ENCODE measurements at places on chromosomes 12 and 14.

DNA sequence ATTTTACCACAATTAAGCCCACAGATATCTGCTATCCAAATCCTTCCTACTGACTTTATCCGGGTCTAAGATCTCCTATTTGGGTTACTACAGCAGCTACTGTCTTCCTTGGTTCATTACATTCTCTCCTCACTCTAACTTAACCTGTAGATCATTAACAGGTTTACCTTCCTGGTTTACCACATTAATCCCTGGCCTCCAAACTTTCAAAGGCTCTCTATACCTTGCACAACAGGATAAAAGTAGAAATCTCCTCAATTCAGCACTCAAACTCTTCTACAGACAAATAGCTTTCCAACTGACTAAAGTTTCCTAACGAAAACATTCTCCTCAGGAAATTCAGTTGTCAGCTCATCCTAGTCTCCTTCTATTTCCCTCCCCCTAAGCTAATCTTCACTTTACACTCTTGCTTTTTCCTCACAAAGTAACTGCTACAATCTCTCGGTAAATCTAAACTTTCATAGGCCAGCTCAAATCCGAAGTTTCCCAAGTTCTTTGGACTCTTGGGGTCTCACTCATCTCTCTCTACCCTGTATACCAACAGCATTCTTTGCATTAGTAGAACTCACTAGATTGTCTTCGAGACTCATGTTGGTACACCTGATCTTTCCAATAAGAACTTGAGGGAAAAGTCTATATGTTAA lies 2.7 kb downstream of the BTBD7 start:
- no peak for DNase-seq

- no peak for DNase-seq
Measured at GRCh38 chr12:104802208-104802607, 155.9 kb downstream of the SLC41A2 start.

DNA sequence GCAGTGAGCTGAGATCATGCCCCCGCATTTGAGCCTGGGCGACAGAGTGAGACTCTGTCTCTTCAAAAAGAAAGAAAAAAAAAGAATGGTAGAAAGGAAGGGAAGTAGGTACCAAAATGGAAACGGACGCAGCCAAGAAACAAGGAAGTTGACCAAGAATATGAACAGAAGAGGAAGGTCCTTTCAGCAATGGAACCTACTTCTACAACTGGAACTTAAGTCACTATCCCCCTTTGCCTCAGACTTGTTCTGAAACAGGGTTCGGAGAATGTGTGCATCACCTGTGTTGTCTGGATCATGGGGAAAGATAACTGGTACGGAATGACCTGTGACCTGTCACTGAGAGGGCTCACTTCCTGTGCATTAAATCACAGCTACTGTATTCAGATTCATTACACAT lies 43.9 kb upstream of the RNASE1 start:
- DNase-seq: no peak

DNA sequence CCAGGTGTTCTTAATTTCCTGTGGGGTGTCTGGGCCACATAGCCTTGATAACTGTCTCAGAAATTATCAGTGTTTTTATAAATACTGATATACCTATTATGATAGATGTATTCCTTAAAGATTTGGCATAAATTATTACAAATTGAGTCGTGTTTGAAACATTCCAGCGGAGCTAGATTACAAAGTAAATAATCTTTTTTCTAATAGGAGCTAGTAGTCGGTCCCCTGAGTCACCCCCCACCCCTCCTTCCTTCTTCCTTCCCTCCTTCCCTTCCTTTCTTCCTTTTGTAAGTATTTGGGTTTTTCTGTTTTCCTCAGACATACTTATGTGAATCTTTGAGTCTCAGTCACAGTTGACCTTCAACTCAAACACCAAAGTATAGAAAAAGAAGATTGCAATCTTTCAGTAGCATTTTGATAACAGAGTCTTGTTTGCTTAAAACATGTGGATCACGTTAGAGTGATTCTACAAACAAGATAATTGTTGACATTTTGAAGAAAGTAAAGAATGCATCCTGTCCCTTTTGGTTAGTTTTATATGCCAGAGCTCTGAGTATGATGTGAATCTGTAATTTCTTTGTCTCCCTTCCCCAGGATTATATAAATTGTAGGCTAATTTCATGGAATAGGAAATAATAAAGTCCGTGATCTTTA lies 264.0 kb downstream of the FUT8 start:
- no peak for DNase-seq

DNA sequence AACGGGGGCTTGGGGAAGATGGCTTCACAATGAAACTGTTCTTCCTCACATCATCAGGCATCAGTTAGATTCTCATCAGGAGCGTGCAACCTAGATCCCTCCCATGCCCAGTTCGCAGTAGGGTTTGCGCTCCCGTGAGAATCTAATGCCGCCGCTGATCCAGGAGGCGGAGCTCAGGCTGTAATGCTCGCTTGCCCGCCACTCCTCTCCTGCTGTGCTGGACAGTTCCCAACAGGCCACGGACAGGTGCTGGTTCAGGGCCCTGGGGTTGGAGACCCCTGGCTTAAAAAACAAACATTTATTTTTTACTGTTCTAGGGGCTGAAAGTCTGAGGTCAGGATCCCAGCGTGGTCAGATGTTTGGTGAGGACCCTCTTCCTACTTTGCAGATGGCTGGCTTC lies 180.5 kb downstream of the FBXL14 start:
- no peak for DNase-seq

GRCh38 chr12:116577154-116577561 lies 18.0 kb downstream of the MAP1LC3B2 start:
- DNase-seq: no peak

DNA sequence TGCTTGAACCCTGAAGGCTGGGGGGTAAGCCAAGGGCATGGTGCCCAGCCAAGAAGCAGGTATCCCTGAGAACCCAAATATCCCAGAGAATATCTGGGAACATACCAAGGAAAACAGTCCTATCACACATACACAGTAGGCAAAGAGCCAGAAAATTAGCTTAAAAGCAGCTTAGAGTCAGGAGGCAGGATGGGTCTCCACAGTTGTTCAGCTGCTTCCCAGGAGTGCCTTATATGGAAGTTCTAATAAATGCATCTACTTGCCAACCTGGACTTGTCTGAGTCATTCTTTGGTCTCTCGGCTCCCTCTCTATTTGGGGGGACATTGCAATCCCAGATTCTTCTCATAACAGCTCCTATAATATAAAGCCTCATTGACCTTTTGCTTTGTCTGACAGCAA lies 9.0 kb upstream of the GPR135 start:
- no peak for DNase-seq

- DNase-seq: no peak
Measured at GRCh38 chr14:97264516-97265230, 467.5 kb downstream of the VRK1 start.

GRCh38 chr14:50186107-50186506 lies 45.3 kb downstream of the SOS2 start:
- DNase-seq: no peak

- DNase-seq: no peak
Measured at GRCh38 chr14:96508900-96509299, 6.7 kb downstream of the PAPOLA start.

- peak; percentile 46 for DNase-seq
Measured at GRCh38 chr12:123063535-123063934, 83.1 kb downstream of the ARL6IP4 start.

DNA sequence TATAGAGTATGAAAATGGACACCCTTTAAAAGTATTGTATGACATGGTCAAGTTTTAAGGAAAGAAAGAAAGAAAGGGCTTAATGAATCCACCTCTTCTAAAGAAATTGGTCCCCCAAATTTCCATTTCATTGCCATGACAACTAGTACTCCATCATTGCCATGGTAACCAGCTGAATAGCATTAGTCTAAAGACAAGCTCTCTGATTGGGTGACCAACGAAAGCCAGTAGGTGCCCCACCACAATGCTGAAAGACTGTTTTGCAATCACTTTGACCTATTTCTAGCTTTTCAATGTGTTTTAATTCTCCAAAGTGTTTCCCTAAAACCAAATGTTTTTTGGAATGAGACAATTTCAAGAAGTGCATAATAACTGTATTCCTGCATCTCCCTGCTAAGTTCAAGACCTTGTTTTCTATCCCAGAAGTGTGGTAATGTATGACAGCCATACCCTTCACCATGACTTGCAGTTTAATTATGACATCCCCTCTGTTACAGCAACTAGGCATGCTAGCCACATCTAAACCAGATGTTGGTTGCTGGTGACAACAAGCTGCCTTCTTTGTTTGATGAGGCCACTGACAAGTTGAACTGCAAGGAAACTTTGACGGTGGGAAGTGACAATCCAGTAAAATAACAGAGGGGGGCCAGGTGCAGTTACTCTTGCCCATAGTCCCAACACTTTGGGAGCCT lies 46.7 kb downstream of the KICS2 start:
- DNase-seq: no peak

DNA sequence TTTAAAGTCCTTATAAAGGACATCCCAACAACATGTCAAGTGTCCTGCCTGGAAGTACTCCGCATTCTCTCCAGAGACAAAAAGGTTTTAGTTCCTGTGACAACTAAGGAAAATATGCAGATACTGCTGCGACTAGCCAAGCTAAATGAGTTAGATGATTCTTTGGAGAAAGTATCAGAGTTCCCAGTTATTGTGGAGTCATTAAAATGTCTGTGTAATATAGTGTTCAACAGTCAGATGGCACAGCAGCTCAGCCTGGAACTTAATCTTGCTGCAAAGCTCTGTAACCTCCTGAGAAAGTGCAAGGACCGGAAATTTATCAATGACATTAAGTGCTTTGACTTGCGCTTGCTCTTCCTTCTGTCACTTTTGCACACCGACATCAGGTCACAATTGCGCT lies 40.2 kb downstream of the RIC8B start:
- DNase-seq: no peak

DNA sequence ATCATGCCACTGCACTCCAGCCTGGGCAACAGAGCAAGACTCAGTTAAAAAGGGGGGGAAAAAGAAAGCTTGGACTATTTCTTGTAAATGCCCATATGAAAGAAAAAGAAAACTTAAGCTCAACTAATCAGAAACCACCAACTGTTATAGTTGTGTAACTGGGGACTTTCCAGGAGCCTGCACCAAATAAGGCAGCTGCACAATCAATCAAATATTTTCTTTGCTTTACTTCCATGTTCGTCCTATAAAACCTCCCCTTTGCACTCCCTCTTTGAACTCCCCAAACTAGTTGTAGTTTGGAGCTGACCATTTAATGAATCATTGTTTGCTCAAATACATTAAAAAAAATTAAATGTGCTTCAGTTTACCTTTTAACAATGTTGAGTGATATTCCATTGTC lies 54.9 kb downstream of the OTOGL start:
- no peak for DNase-seq

DNA sequence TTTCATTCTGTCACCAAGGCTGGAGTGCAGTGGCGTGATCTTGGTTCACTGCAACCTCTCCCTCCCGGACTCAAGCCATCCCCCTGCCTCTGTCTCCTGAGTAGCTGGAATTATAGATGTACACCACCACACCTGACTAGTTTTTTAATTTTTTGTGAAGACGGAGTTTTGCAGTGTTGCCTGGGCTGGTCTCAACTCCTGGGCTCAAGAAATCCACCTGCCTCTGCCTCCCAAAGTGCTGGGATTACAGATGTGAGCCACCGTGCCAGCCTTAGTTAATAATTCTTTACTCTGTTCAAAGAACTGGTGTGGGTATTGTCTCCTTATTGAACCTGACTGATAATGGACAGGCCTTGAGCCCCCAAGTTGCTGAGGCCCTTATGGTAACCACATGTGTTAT lies 10.4 kb upstream of the KRT7 start:
- DNase-seq: no peak

DNA sequence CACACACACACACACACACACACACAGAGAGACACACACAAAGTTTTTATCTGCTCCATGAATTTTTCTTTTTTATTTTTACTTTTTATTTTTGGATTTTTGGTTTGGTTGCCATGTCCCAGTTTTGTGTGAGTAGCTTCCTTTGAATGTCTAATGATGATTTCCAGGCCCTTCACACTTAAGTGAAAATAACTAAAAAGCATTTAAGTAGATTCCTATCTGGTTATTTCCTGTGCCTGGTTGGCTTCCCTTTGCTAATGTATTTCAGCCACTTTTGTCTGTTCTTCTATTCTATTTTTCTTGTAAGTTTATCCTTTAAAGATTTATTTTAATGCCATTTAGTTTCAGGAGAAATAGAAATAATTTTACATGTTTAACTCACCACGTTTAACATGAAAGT lies 755.4 kb downstream of the SLC6A15 start:
- no peak for DNase-seq

DNA sequence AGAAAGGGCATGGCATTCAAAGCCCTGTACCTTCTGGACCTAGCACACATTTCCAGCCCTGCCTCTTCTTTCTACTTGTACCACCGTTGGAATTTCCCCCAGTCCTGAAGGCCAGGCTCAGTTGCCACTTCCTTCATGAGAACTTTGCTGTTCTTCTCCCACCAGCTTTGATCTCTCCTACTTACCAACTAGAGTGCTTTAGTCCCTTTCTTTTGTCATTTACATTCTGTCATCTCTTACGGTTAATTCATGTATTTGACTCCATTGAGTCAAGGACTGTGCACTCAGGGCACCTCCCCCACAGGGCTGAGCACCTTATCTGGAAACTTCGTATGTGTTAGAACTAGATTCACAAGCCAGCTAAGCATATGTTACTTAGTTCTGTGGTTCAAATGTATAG lies 26.3 kb downstream of the BICDL1 start:
- no peak for DNase-seq

- DNase-seq: no peak
Measured at GRCh38 chr12:47545938-47546609, 159.8 kb downstream of the RPAP3 start.

DNA sequence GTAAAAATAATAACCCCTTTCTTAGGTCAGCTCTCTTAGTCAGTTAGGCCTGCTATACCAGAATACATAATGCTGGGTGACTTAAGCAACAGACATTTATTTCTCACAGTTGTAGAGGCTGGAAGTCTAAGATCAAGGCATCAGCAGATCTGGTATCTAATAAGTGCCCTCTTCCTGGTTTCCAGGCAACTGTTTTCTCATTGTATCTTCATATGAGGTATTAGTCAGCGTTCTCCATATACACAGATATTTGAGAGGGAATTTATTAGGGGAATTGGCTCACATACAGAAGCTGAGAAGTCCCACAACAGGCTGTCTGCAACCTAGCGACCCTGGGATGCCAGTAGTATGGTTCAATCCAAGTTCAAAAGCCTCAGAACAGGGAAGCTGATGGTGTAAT lies 896.0 kb downstream of the GALC start:
- DNase-seq: no peak

DNA sequence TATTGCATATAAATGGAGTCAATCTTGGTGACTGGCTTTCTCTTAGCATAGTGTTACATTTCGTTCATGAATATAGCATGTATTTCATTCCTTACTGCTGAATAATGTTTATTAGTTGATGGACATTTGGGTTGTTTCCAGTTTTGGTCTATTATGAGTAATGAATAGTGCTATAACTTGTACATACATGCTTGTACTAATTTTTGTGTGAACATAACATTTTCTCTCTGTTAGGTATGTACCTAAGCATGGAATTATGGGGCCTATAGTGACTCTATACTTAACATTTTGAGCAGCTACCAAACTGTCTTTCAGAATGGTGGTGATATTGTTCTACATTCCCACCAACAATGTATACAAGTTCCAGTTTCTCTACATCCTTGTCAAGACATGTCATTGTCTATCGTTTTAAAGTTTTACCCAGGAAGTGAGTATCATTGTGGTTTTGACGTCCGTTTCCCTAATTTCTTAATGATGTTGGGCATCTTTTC lies 23.1 kb downstream of the ATP2A2 start:
- DNase-seq: no peak

GRCh38 chr14:73741876-73742519 lies 27.8 kb upstream of the PNMA1 start:
- DNase-seq: no peak

- no peak for DNase-seq
Measured at GRCh38 chr12:28583701-28584261, 393.5 kb downstream of the CCDC91 start.

GRCh38 chr14:89936654-89937185 lies 17.8 kb downstream of the EFCAB11 start:
- no peak for DNase-seq

All from WERI-Rb-1 (cell line).